Keratinocyte (primary cell): ENCODE measurements at places on chromosomes 5 and 9. TPM values are rescaled to one million over a fixed set of nuclear protein-coding genes. Genes with fewer than 3 reads are reported as not detected.

The ARID3C gene
- 0.03 to 0.05 TPM in 2 of 3 replicates, not detected in the other for polyA plus RNA-seq

The FOXI1 gene
- polyA plus RNA-seq, result 0.03 TPM in 1 of 3 replicates, not detected in the others

The NSG2 gene
- polyA plus RNA-seq, result 0.09 TPM in 1 of 3 replicates, not detected in the others

The PDLIM4 gene
- polyA plus RNA-seq, result 38.3 to 81.8 TPM (median 79.3 TPM) in 3 replicates
